ENCODE measurements at places on chromosomes 2 and 18.
A peak's percentile ranks its signal among the peaks of the same experiment; 100 is the strongest.

DNA sequence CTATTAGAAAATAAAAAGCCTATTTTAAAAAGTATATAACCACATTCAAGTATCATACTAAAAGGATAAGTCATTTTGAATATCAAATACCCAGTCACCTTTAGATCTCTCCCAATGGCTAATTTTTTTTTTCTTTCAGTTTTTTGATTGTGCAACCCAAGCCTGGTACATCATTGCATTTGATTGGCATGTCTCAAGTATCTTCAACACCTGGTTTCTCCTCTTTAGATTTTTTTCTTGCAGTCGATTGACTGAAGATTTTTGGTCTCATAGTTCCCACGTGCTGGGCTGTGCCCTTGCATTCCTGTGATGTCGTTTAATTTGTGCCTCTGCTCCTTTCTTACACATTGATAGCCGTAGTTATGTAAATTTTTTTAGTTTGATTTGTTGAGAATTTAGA lies 40.7 kb downstream of the ATIC start:
- no peak for DNase-seq

DNA sequence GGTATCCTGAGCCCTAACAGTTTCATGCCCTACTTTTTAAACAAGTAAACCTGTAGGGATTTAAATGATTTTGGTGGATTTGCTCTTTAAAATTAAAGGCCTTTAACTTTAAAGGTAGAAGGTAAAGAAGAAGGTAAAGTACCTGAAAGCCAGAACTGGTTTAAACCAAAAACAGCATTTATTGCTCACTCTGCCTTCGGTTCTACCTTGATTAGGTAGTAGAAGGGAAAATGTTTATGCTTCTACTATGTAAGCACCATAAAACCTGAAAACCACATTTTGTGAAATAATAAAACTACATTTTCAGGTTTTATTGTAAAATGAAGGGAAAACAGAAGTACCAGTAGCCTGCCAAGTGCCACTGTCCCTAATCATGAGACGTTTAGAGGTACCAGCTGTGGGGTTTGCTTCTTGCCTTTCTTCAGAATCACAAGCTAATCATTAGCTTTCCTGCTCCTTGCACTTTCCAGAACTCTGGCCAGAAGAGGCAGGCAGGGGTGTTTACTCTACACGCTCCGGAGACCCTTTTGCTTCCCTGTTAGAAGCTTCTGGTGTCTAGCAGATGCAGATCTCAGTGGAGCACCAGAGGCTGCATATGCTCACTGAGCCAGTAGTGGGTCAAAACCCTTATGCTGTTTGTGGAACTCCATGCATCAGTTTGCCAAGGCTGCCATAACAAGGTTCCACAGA lies 33.3 kb downstream of the RPIA start:
- no peak for DNase-seq

GRCh38 chr2:200081236-200081635 lies 125.9 kb downstream of the MAIP1 start:
- no peak for DNase-seq

DNA sequence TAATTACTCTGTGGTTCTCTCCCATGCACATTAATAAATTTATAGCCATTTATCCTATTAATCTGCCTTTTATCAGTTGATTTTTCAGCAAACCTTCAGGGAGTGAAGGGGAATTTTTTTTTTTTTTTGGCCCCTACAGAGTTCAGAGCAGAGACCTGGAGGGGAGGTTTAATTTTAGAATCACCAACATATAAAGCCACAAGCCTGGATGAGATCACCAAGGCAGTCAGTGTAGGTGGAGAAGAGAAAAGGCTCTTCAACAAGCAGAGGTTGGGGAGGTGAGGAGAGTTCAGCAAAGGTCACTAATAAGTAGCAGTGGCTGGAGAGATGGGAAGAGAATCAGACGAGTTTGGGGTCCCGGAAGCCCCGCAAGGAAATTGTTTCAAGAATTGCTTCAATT lies 48.4 kb upstream of the SPTBN1 start:
- no peak for DNase-seq

DNA sequence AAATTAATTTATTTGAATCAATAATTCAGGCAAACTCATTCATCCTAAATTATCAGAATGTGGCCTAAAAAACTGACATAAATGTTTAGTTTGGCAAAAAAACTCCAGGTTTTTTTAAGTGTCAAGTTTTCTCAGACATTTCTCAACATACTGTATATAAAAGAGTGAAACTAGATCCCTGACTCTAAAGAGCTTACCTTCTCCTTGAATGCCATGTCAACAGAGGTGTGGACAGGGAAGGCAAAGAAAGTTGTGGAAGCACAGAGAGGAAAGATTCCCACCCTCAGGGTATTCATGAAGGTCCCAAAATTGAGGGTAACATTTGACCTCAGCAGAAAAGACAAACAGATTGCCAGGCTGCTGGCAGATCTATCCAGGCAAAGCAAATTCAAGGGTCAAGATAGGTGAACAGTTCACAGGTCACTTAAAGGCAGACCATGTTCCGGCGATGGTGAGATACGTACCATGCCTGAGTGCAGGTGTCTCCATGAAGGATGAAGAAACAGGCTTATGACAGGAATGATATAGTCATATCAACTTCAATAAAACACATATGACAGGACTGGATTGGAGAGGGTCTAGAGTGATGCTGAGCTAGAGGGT lies 1638.3 kb upstream of the ZEB2 start:
- no peak for DNase-seq

DNA sequence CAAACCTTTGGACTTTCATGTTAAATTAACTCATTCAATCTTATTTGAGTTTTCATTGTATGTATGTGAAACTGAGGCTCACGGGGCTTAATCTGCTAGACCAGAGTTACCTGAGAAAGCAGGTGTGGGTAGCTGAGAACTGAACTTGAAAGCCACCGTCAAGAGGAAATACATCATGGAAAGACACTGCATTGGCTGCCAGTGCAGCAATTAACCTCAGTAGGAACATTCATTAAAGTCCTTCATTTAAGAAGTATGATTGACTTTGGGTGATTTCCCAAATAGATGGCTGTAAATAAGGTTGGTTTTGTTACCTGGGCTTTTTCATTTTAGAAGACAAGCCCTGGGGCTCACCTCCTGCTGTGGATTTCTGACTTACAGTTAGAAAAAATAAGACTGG lies 36.5 kb upstream of the MGAT5 start:
- DNase-seq = peak; percentile 24

- DNase-seq = no peak
These were observed 35.9 kb downstream of the INPP4A start for GRCh38 chr2:98480598-98480997.

- no peak for DNase-seq
These were observed 12.8 kb upstream of the SKOR2 start for GRCh38 chr18:47264308-47264700.

DNA sequence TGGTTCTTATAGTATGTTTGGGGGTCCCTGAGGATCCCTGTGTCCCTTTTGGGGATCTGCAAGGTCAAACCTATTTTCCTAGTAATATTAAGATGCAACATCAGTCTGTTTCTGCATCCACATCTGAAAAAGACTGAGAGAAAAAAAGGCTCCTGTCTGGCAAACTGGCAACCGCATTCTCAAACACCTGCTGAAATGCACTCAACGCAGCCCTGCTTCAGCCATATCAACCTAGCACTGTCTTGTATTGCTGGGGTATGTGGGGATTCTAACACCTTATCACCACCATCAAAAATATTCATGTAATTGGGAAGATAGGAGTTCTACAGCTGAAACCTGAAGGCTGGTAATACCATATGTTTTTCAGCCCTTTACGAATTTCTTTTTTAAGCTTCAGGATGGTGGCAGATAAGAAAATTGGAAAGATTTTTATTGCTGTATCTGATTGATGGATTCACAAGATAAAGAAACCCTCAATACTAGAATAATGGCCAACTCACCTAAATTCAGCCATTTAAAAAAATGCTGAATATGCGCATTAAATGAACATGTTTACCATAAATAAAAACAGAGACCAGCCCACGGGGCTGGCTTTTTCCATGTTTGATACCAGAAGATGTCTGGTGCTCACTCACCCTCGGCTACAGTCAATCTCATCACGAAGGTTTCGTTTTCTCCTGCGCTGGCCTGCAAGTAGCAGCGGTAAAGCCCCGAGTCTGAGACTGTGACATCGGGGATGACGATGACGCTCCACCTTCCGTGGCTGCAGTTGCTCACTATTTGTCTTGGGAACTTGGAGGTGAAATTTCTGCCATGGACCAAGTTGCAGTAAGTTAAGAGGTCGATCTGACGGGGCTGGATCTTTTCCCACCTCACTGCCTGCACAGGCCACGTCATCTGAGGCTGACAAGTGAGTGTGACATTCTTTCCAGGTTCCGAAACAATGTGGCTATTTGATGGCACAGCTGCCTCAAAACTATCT lies 52.3 kb downstream of the CD226 start:
- DNase-seq = no peak

DNA sequence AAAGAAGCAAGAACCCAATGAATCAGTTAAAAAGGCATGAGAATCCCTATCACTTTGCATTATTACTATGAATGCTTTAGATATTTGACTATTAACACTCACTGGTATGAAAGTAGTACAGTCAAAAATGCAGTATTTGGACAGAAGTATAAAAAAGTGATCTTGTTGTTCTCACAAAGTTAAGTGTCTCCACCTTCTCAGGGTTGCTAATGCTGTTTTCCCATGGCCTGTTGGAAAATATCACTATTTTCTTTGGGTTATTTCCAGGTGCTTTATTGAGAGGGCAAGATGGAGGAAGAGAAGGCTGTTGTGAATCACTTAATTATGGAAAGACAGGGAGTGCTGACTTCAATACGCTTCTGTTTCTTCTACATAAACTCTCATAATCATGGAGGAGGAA lies 13.6 kb upstream of the CREB1 start:
- DNase-seq = no peak

DNA sequence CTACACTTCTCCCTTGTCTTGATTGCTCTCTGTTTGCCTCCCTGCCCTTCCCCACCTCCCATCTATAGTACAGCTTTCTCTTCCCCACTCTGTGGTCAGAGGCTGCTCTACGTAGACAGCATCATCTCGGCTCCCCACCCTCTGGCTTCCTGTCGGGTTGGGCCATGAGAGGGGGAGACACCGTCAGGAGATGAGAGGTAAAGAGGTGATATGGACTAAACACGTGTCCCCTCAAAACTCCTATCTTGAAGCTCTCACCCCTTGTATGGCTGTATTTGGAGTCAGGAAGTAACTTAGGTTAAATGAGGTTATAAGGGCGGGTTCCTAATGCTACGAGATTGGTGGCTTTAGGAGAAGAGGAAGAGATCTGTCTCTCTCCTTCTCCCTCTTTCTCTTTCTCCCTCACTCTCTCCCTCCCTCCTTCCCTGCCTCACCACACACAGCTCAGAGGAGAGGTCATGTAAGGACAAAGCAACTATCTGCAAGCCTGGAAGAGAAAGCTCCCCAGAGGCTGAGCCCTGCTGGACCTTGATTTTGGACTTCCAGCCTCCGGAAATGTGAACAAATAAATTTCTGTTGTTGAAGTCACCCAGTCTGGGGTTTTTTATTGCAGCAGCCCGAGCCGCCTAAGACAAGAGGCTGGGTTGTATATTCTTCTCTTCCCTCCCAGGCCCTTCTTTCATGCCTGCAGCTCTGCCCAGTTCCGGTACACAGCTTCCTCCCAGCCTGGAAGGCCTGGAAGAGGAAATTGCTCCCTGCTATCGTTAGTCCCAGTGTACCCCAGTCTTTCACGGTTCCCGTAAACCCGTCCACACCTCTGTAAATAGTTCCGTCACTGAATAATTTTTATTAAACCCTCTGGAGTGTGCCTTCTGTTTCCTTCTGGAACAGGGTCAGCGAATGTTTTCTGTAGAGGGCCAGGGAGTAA lies 138.0 kb downstream of the AKAIN1 start:
- no peak for DNase-seq

DNA sequence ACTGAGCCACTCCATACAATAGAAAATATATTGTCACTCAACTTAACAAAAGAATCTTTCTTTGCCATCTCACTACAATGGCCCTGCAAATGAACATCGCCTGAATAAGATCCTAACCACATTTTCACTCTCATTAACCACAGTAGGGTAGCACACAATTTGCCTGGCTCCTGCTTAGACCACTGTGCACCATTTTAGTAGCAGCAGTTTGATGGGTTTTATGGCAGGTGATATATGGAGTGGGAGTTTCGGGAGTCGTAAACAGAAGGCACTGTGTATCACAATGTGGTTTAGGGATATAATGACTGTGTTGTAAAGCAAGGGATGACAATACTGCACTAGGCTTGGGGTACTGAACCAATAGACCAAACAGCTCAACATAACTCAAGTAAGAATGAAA lies 617.4 kb downstream of the BCL11A start:
- no peak for DNase-seq

DNA sequence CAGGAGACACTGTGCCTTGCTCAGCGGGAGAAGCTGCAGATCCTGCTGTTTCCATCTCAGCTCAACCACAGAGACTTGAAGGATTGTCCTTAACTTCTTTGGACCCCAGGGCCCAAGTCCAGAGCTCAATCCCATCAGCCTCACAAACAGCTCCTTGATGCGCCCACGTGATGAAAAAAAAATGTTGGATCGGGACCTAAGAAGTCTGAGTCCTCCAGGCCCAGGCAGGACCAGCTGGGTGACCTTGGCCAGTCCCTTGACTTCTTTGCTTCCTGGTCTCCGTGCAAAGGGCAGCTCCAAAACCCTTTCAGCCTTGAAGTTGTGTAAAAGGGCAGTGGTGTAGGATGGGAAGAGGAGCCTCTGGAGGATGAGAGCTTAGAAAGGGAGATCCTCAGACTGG lies 175.5 kb downstream of the ZFP36L2 start:
- DNase-seq = no peak

GRCh38 chr2:199581935-199582360 lies 124.2 kb upstream of the SATB2 start:
- no peak for DNase-seq

Measured in stimulated activated CD4-positive, alpha-beta T cell treated with anti-CD3 and anti-CD28 coated beads, TNF-alpha, amount 100 ng/mL, for 4 hours (primary cell).